ENCODE measurements at places on chromosomes 1 and 21.

DNA sequence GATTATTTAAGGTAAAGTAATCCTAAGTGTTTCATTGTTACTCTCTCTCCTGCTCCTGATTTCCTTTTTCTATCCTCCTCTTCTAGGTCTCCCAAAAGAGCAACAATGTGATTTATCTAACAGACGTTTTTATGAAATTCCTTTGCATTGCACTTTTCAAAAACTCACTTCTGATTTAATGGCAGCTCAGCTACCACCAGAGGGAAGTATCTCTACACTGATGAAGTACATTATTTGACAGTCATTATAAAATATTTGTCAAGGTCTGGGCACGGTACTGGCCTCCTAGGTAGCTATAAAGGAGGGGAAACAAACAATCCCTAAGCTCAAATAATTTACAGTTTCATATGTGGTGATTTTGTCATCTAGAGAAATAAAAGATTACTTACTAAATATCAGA, 15.6 kb downstream of the TMPRSS15 start:
- no peak for DNase-seq

GRCh38 chr1:33880305-33880704, 16.4 kb downstream of the HMGB4 start:
- DNase-seq = no peak

GRCh38 chr1:37734629-37735591, 30.0 kb downstream of the EPHA10 start:
- DNase-seq = no peak

GRCh38 chr1:228071839-228072657, 10.5 kb upstream of the ARF1 start:
- no peak for DNase-seq

GRCh38 chr1:109112056-109112651, 1.8 kb upstream of the ELAPOR1 start:
- DNase-seq = no peak

DNA sequence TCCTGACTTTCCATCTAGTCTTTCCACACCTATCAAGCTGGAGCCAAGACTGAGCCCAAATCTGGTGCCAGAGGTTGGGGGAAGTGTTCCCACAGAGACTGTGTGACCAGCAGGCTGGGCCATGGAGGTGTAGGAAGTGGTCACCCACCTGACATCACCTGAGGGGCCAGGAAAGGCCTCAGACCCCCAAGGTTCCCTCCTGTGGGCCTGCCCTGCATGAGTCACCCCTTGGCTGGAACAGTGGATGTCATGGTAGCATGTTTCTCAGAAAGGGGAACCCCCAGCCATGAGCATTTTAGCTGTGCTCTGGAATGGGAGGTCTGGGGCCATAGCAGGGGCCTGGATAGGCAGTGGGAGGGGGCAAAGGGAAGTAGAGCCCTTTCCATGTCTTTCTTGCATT, 5.7 kb upstream of the TNFRSF8 start:
- DNase-seq = no peak

DNA sequence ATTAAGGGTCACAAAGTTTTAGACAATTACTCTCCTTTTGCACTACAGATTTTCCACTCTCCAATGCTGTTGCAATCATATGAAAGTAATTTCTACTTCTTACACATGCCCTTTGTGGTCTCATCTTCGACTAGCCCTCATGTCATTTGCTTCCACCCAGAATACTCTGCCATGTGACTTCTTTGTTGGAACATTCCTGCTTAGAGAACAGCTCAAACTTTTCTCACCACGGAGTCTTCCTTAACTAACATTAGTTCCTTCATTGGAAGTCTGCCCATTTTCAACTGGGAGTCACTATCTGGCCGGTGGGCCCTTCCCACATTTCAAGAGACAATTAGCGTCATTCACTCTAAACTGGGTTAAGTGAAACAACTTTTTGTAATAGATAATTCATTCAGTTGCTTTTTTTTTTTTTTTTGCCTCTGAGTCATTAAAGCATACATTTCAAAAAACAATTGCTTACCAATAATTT, 142.6 kb upstream of the PALMD start:
- DNase-seq = no peak

- no peak for DNase-seq
These were observed 153.8 kb upstream of the C1orf105 start for GRCh38 chr1:172266528-172267174.

DNA sequence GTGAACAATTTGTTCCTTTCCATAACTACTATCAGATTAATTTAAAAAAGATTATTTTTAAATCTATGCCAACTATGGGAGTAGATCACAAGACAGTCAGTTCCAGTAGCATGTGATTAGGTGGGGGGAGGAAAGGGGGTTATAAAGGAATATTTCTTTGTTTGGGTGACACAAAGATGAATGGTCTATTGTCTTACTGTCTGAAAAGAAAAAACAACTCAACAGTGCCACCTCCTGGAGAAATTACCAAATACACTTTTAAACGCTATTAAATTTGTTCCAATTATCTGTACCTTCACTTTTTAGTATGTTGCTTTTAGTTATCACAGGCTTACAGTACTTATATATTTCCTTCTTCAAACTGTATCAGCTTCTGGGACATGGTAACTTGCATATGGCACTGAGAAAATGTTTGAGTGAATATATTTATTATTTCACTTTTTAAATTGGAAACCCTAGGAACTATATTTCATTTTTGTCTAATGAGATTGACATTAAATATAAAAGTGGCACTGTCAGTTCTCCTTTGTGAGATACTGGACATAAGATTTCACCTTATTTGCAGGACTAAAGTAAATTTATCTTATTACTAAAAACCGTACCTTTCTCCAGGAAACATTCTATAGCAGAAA, 1.7 kb upstream of the SORT1 start:
- DNase-seq = no peak

DNA sequence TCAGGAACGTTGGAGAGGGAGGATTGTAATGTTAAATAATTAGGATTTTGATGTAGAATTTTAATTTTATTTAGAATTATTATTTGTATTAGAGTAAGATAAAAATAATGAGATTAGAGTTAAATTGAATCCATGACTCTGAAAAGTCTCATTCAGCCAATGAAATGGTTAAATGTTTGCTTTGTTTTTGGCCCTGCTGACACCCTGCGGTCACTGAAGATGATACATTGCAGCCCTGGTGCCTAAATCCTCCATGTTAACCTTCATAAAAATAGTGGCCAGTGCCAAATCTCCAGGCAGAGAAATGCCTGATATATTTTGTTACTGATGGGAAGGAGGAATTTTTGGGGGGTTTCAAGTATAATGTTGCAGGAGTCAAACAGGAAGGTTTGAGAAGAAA, 27.3 kb upstream of the RLF start:
- no peak for DNase-seq

DNA sequence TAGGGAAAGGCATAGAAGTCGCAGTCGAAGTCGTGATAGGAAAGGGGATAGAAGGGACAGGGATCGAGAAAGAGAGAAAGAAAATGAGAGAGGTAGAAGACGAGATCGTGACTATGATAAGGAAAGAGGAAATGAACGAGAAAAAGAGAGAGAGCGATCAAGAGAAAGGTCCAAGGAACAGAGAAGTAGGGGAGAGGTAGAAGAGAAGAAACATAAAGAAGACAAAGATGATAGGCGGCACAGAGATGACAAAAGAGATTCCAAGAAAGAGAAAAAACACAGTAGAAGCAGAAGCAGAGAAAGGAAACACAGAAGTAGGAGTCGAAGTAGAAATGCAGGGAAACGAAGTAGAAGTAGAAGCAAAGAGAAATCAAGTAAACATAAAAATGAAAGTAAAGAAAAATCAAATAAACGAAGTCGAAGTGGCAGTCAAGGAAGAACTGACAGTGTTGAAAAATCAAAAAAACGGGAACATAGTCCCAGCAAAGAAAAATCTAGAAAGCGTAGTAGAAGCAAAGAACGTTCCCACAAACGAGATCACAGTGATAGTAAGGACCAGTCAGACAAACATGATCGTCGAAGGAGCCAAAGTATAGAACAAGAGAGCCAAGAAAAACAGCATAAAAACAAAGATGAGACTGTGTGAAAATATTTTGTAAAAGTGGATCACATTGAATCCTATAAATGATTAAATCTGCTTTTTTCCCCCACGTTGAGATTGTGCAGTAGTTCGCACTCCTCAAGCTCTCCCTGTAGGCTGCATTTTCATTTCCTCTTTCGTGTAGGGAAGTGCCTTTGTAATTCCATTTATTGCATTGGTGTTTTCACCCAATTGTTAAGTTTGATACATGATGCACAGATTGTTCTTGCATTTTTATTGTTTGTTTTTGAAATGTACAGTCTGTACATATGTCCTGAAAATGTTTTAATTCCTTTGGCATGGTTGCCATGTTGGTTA, 7.5 kb downstream of the PRPF38B start:
- no peak for DNase-seq

DNA sequence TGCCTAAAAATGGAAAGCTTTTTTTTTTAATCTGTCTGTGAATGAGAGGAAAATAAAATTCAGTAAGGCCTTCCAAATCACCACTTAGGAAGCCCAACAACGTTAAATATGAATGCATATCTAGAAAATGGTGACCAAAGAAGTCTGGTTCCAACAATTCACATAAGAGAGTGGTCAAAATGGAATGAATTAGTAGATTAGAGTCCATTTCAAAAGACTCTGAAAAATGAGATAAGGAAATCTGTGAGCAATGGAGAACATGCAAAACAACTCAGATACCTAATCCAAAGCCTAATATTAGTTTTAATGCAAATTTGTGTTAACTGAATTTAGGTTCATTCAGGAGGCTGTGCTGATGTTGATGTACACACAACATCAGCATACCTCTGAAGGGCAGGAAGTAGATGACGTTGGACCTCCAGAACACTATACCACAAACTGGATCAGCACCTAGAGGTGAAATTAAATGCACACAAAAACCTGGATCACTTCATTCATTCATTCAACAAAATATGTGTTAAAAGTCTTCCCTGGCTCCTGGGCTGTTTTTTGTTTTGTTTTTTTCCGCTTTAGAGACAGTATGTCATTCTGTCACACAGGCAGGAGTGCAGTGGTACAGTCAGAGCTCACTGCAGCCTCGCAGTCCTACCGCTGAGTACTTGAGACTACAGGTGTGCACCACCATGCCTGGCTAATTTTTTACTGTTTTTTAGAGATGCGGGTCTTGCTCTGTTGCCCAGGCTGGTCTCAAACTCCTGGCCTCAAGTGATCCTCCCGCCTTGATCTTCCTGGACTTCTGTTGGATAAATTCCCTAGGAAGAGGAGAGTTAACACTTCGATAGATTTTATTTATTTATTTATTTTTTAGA, 4.9 kb upstream of the BRWD1 start:
- DNase-seq = no peak

DNA sequence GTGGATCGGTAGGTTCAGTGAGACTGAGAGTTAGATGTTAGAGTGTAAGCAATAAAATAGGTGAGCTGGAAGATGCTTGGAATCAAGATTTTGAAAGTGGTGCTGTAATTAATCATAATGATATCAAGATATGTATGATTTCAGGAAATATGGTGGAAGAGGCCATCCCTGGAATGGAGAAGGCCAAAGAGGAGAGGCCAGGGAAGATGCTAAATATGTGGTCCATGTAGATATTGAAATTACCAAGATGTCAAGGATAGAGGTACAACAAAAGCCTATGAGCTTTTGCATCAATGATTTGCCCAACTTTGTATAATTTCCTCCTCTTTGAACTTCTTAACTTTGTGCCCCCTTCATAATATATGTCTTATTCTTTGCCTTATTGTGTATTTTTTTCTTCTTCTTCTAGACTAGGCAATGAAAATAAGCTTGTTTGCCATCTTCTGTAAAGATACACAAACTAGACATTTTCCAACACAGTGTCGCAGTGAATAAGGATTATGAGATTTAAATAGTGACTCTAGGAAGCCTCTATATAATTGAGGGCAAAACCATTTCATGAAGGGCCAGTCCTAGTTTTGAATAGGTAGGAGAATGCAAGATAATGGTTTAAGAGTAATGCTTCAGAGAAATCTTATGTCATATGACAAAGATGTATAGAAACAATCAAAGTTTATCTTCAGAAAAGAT, 8.9 kb downstream of the PTGS2 start:
- no peak for DNase-seq

- DNase-seq = no peak
These were observed 70.9 kb downstream of the TCP10L start for GRCh38 chr21:32514275-32515055.

- no peak for DNase-seq
These were observed 1364.7 kb downstream of the KCNT2 start for GRCh38 chr1:195243492-195243891.

- DNase-seq = no peak
These were observed 20.6 kb upstream of the MTARC2 start for GRCh38 chr1:220727519-220727918.

Measured in HS-27A (cell line).